HepG2 (cell line): ENCODE measurements at places on chromosomes 7 and 10. TPM values are rescaled to one million over a fixed set of nuclear protein-coding genes. Genes with fewer than 3 reads are reported as not detected.

DNA sequence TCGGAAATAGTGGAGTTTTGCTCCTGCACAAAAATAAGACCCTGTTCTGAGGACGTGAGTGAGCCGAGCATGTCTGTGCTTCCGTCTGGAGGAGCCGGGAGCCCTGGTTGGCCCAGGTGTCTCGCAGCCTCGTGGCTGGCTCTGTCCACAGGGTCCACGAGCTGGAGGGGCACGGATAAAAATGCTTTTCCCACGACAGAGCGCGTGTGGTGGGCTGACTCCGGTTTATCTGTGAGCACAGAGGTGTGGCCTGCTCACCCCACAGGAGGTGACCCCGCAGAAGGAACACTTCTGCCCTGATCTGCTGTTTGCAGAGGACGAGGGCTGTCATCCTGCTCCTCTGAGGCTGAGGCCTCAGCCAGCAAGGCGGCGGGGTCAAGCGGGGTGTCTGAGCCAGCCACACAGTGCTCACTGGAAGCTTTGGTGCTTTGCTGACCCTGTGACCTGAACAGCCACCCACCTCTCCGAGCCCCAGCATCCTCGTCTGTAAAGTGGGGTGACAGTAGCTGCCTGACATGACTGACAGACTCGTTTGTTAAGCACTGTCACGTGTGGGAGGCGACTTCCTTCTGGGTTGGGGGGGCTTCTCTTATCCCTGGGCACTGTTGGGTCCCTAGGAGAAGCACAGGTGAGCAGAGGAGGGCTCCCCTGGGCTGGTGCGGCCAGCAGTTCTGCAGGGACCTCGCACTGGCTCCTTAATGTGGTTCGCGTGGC lies 162.5 kb downstream of the DNAJB6 start:
- DNase-seq: no peak

- DNase-seq: no peak
Observed at GRCh38 chr7:134768243-134768642, 11.2 kb upstream of the CALD1 start.

DNA sequence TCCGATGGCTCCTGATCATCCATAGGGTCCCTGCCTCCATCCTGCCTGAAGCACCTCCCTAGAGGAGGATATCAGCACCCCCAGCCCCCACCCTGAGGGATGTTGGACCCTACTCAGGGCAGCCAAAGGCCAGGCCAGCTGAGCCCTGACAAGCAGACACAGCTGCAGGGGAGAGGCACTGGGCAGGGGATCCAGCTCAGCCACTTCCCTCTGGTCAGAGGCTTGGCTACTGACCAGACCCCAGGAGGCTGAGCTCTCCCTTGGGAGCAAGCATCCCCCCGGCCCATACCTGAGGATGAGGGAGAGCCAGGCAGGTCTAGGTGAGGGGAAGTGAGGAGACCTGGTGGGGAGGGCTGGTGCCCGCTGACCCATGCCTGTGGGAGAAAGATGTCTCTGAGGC lies 6.6 kb downstream of the LDB3 start:
- no peak for DNase-seq

GRCh38 chr10:74909670-74910069 lies 83.3 kb downstream of the KAT6B start:
- DNase-seq: no peak

- no peak for DNase-seq
Observed at GRCh38 chr7:41777894-41778596, 75.2 kb upstream of the INHBA start.

The PLXDC2 gene
- polyA plus RNA-seq: 2.4 and 2.8 TPM in 2 replicates

The CALHM1 gene
- polyA plus RNA-seq: not detected in 2 replicates

DNA sequence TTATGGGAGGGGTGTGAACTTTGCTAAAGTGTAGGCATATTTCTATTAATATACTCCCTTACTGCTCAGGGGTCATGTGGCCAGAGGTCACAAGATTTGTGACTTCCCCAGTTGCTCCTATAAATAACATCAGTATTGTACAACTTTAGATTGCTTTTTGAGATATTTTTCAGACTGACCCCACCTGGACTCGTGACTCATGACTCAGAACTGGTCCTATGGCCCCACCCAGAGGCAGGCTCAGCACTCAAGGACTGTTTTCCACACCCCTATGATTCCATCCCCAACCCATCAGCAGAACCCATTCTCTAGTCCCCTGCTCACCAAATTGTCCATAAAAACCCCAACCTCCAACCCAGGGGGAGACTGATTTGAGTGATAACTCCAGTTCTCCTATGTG lies 2.7 kb upstream of the CUL2 start:
- DNase-seq: no peak

The VIPR2 gene
- not detected in 2 replicates for polyA plus RNA-seq

The TMEM176A gene
- polyA plus RNA-seq: not detected in 2 replicates

The H2BK1 gene
- not detected in 2 replicates for polyA plus RNA-seq

DNA sequence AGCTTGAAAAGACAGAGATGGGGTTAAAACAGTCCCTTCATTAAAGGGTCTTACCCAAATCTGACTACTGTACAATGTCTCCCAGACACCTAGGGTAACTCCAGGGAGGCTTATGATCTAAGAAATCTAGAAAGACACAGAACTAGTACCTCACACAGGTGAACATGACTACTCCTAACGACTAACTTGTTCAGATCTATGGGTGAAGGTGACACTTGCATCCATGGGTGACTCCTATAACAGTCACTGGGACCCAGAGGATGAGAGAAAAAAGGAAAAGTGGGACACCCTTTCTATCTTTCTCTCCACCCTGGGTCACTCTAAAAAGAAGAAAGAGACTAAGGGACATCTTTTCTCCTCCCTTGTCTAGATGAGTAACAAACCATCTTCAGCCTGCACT lies 19.2 kb downstream of the AKR1C8 start:
- no peak for DNase-seq
